ENCODE measurements at places on chromosomes 1 and 21.
A peak's percentile ranks its signal among the peaks of the same experiment; 100 is the strongest.

DNA sequence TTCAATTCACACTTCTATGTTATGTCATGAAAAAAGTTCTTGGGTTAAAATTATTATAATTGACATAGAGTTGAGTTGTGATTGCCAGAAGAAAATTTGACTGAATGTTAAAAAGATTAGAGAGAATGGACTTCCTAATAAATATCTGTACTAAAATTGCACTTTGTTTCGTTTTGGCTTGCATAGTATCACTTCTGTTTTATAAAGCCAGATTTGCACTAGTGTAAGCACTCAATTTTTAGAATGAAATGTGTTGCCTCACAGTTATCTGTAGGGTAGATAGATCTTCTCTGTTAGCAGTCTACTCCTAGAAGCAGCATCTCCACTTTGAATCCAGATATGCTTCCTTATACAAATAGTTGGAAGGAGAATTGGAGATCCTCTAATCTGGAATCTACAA is 95.2 kb upstream of the MPC2 start:
- no peak for DNase-seq

GRCh38 chr1:170586321-170587252 is 54.6 kb downstream of the GORAB start:
- no peak for DNase-seq

- no peak for DNase-seq
These were observed 125.0 kb downstream of the LYPLAL1 start for GRCh38 chr1:219298571-219299148.

DNA sequence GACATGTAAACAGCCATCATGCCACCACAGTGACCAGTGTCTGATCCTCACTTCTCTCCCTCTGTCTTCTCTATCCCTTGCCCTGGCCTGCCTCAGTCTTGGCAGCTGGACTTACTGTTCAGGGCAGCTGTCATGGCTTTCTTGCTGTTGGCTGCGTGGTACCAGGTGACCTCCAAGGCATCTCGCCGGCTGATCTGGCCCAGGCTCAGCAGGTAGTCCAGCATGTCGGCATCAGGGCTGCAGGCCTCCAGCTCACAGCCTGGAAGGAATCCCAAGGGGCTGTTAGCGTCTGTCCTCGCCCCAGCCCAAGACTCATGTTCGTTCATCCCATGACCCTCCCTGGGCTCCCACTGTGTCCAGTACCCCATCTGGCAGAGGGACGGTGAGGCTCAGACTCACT is 3.6 kb downstream of the FAM151A start:
- DNase-seq = no peak

GRCh38 chr21:33362044-33362555 is 37.3 kb downstream of the IFNAR1 start:
- DNase-seq = peak; percentile 85

DNA sequence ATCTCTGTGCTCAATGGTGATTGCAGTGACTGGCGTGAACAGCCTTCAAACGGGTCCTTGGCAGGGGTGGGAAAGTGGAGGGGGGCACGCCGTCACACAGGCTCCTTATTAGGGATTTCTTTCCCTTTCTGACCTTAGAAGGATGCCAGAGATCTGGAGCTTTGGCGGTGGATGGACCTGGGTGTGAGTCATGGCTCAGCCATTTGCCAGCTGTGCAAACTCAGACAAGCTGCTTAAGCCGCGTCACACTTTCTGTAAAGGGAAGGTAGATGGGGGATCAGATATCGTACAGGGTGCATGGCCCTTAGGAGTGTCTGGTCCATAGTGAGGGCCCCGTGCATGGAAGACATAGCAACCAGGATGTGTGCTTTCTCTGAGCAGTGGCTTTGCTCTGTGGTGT is 48.3 kb upstream of the C1orf174 start:
- no peak for DNase-seq

DNA sequence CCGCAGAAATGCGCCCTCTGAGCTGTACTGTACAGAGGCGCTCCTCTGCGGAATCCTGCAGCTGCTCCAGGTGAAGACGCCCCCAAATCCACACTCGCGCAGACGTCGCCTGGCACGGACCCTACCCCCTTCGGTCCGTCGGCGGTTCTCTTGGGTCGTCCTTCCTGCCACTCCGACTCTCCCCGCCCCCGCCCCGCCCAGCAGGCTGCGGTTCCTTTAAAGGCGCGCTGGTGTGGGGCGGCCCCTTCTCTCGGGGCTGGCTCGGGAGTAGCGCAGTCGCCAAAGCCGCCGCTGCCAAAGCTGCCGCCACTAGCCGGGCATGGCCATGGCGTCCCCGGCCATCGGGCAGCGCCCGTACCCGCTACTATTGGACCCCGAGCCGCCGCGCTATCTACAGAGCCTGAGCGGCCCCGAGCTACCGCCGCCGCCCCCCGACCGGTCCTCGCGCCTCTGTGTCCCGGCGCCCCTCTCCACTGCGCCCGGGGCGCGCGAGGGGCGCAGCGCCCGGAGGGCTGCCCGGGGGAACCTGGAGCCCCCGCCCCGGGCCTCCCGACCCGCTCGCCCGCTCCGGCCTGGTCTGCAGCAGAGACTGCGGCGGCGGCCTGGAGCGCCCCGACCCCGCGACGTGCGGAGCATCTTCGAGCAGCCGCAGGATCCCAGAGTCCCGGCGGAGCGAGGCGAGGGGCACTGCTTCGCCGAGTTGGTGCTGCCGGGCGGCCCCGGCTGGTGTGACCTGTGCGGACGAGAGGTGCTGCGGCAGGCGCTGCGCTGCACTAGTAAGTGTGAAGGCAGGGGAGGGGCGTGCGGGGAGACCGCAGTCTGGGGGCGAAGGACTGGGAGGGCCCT is at the start of gene RASSF5:
RASSF5 (plus strand) TSS at position 248 of the 846 bp plus-strand sequence; CDS start at position 320, 72 bp downstream.
- peak; percentile 92 for DNase-seq

GRCh38 chr1:88612292-88612691 is 71.8 kb upstream of the PKN2 start:
- DNase-seq = no peak

DNA sequence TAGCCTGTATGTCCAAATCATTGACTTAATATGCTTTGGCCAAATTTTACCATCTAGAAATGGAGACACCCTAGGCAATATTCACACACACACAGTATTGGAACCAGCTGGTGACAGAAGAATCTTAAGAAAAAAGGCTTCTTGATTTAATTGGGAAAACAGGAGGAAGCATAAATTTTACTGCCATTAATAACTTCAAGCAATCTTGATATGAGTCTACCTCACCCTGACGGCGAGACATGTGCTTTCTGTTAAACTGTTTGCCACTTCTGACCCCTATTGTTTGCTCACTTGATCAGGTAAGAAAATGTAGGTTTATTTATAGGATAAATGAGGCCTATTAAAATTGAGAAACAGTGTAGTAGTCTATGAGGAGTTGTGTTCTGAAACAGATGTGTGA is 73.2 kb downstream of the KIFAP3 start:
- DNase-seq = no peak

- DNase-seq = no peak
These were observed 1.5 kb downstream of the NBL1 start for GRCh38 chr1:19645411-19646251.

DNA sequence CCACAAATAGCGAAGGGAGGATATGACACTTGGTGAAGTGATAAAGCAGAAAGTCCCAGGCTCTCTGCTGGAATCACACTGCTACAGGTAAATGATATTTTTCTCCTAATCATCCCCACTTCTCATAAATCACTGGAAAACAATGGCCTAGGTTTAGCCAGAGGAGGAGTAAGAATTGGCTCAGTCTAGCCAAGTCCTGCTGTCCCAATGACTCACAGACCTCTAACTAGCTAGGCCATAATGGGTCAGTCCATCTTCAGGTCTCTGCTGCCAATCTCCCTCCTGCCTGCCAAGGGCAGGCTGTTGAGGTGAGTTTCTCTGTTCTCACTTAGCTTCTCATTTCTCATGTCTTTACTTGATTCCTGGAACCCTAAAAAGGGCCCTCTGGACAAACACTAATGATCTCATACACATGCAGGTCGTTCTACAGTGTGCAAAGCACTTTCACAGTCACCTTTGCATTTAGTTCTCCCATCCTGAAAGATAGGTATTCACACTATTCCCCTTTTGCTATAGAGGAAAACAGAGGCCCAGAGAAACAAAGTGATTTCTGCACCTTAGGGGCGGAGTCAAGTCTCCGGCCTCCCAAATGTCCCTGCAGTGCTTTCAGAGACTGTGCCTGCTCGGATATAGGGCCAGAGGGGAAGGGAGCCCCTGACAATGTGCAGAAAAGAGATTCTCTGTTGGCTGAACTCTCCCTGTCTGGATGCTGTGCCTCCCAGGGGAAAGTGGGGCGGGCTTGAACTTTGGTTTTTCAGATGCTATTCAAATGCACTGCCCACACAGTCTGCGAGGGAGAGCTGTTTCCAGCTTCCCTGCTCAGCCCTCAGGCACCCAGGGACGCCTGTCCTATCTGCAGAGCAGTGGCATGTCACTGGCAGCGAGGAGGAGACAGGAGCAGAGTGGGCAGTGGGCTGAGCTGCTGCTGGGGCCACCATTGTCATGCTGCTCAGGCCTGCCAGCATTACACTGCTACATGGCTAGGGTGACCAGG is 3.9 kb upstream of the CDK18 start:
- no peak for DNase-seq

GRCh38 chr1:67171574-67171955 is 5.3 kb downstream of the IL23R start:
- DNase-seq = no peak

GRCh38 chr1:2574350-2574749 is 12.2 kb upstream of the PRXL2B start:
- no peak for DNase-seq

GRCh38 chr1:155678027-155678426 is 10.5 kb downstream of the YY1AP1 start:
- DNase-seq = no peak

- peak; percentile 81 for DNase-seq
These were observed 15.4 kb upstream of the MEX3A start for GRCh38 chr1:156097499-156098178.

DNA sequence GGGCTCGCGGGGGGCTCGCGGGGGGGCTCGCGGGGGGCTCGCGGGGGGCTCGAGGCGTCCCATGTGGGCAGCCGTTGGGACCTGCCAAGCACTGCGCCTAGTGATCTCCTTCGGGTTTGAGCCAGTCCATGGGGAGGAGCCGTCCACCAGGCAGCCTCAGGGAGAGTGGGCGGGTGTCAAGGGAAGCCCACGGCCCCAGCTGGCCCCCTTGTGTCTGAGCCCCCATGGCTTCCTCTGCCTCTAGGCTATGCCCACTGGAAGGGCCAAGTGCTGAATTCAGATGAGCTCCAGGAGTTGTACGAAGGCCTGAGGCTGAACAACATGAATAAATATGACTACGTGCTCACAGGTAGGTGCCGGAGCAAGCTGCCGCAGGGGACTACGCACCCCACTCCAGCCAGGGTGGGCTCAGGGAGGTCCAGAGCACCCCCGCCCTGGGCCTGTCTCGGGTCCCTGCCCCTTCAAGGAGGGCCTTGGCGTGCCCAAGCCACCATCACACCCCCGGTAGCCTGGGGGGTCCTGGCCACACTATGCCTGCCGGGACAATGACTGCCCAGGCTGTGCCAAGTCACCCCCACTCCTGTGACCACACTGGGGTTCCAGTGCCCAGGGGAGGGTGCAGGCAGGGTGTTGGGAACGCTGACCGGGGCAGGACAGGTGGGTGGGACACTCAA is 22.6 kb downstream of the PDXK start:
- no peak for DNase-seq

DNA sequence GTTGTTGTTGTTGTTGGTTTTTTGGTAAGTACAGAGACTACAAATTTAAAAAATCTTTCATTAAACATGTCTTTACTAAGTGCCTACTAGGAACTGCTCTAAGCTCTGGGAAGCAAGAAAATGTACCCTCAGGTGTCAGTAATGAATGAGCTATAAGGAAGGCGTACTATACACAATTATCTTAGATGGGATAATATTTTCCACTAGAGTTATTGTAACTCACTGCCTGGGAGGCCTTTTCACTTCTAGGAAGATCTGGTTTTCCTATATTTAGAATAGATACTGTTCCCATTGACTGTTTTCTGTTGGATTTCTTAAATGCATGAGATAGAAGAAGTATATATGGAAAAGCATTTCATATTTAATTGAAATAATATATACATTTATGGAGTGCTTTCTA is 19.6 kb downstream of the CLIC4 start:
- no peak for DNase-seq

- DNase-seq = no peak
These were observed 408.5 kb downstream of the PLPP3 start for GRCh38 chr1:56170784-56171320.

DNA sequence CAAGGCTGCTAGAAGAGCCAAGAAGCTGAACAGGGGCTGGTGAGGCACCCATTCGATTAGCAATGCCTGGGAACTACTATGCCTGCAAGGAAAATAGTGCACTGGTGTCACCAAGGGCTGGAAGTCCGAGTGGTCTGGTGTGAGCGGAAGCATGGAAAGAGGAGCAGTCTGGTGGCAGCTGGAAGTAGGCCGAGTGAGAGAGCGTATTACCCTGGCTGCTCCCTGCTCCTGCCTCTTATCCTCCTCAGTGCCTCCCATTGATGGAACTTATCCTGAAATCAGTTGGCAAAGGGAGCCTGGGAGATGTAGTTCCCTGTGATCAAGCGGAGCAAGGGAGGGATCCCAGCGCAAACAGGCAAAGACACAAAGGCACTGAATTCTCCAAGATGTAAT is 9.6 kb downstream of the SMAP2 start:
- no peak for DNase-seq

DNA sequence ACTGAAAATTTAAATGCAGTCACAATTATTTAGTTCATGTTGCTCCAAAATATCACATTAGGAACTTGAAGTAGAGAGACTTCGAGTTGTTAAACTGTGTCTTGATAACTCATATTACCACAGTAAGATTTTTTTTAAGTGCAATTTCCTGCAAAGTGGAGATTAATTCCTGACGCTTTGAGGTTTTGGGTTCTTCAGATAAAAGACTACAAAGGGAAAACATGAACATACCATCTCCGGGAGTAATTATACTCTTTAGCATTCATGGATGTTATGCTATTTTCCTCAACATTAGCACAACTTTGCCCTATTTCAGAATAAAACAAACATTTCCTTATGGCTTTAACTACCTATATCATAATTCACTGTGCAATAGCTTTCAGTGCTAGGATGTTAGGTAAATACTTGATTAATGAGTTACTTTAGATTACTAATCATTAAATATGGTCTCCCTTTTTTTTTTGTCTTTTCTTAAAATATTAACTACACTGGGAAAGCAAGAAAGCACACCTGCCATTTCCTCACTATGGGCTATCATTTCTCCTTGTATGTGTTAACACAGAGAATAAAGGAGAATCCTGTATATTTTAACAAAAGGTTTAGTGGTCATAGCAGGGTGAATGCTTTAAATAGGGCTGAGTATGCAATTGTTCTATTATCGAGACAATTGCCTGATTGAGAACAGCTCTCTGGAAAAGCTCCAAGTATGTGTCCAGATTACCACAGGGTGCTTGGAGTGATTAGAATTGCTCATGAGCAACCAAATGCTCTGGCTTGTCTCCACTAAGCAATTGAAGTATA is 252.5 kb upstream of the C1orf105 start:
- DNase-seq = no peak

DNA sequence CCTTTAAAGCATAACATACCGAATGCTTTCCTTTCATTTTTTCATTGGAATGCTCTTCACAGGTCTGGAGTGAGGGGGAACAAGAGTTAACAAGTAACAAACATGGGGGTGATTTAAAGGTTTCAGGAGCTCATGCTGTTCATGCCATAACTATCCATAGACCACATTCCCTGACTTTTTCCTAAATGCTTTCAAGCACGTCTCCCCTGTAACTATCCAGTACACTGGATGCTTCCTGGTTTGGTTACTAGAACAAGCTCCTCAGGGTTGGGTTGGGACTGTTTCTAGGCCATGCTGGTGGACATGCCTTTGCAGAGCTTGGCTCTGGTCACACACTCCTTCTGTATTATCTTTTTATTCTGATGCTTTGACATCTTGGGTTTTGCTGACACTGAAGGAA is 38.6 kb downstream of the KCNK1 start:
- DNase-seq = no peak

GRCh38 chr1:14660801-14661200 is 62.3 kb downstream of the KAZN start:
- no peak for DNase-seq
